ENCODE measurements at places on chromosomes 1 and 21.

- no peak for DNase-seq
Measured at GRCh38 chr1:109241841-109242345, 7.4 kb upstream of the CELSR2 start.

DNA sequence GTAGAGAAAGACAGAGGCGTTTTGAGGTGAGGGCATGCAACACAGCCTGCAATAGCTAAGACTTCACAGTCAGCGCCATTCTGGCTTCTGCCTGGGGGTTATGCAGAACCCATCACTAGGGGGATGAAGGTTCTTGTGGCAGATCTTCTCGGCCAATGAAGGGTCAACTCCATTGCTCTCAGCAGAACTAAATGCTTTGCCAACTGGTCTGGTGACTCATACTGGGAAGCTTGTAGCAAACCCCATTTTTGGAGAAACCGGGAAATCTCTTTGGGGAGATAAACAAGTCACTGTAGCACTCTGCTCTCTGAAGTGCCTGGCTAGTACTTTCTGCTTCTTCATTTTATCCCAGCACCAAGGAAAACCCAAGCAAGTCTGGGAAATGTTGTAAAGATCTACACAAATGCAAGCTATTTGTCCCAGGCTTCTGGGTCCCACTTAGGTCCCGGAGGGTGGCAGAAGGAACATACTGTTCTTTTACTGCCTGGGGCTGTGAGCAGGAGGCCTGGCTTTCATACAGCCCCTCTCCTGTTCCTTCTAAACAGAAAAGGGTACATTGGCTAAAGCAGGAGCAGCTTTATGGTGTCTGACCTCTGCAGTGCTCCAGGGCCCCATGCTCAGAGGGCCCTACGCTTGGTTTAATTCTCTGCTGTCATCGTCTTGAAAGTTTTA lies 28.8 kb downstream of the SHISA4 start:
- no peak for DNase-seq

DNA sequence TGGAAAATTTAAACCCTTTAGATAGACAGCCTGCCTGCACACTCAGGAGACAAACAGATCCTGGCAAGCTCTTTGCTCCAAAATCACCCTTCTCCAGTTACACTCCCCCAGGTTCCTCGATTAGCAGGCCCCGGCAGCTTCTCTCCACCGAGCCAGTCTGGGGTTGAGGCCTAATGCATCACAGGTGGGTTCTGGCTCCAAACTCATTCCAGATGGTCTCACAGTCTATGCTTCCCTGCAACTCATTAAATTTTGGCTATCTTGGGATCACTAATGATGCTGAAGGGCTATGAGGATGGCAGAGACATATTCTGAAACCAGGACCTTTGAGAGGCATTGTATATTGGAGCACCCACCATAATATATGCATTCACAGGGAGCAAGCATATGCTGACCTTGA lies 559.8 kb upstream of the USP24 start:
- DNase-seq: no peak

GRCh38 chr1:106768077-106768476 lies 288.4 kb upstream of the PRMT6 start:
- no peak for DNase-seq

DNA sequence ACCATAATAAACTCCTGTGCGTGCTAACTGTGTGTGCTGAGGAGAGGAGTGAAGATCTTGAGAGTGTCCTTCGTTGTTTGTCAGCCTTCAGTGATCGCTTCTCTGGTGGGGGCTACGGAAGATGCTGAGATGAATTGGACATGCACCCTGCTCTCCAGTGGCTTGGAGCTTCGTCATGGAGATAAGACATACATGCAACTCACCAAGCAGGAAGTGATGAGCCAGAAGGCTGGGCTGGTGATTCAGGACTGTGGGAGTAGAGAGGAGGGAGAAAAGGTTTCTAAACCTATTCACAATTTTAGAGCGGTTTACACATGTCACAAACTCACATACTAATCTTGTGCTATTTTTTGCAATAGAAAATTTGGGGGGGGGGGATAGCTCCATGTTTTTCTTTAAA lies 128.9 kb upstream of the ADAR start:
- peak; percentile 62 for DNase-seq

- DNase-seq: no peak
Measured at GRCh38 chr1:43981135-43981491, 2.1 kb downstream of the B4GALT2 start.

Data from activated CD4-positive, alpha-beta T cell treated with anti-CD3 and anti-CD28 coated beads, Interleukin-2, amount 50 U/mL, for 48 hours (primary cell).